GM19239 (cell line): ENCODE measurements at places on chromosomes 1 and 21.

- no peak for DNase-seq
Observed at GRCh38 chr21:33126569-33126968, 56.6 kb downstream of the OLIG1 start.

DNA sequence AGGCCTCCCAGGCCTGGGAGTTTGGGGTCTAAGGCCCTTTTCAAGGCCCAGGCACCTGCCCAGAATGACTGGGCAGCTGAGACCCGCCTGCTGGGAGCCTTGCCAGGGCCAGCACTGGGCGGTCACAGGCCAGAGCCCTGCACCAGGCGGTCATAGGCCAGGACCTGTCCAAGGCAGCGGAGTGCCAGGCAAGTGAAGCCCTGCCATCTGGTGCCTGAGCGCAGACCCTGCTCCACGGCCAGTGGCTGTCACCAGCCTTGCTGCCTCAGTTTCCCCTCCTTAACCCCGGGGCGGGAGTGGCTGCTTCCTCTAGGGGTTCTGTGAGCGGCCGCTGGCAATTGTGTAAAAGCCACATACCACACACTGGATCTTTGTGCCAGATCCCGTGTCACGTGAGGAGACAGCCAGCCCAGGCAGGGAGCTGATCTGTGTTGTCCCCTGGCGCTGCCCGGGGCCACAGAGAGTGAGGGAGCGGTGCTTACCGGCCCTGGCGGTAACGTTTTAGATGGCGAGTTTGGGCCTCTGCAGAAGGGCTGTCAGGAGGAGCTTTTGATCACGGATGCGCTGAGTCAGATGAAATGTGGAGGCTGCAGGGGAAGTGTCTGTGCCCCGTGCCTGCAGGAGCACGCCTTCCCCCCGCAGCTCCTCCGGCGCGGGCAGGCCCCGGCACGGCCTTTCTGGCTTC, 4.6 kb downstream of the COL18A1 start:
- no peak for DNase-seq

DNA sequence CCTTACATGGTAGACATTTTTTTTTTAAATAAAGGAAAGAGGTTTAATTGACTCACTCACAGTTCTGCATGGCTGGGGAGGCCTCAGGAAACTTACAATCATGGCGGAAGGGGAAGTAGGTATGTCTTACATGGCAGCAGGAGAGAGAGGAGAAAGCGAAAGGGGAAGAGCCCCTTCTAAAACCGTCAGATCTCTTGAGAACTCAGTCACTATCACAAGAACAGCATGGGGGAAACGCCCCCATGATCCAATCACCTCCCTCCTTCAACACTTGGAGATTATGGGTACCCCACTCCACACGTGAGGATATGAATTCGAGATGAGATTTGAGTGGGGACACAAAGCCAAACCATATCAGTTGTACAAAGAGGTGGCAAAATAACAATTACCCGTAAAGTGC, 301.7 kb downstream of the GRIK1 start:
- no peak for DNase-seq

GRCh38 chr1:76141929-76142328, 67.4 kb downstream of the ST6GALNAC3 start:
- no peak for DNase-seq
